ENCODE measurements at places on chromosomes 5 and 9.

DNA sequence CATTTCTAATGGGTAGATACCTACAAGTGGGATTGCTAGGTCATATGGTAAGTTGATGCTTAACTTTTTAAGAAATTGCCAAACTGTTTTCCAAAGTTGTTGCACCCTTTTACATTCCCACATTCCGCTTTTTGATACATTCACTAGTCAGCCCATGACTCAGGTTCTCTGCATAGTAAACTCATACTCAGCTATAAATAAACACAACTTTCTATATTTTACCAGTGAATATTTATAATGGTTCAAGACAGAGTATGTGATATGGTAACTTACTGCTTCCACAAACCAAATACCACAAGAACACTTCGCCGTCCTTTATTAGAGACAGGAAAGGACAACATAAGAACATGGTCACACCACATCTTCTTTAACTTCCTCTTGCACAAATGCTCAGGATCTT lies 54.0 kb downstream of the PLPP1 start:
- no peak for DNase-seq

- DNase-seq: no peak
Observed at GRCh38 chr5:5626412-5626811, 203.9 kb downstream of the ICE1 start.

- DNase-seq: no peak
Observed at GRCh38 chr9:95043826-95044225, 273.7 kb downstream of the FANCC start.

DNA sequence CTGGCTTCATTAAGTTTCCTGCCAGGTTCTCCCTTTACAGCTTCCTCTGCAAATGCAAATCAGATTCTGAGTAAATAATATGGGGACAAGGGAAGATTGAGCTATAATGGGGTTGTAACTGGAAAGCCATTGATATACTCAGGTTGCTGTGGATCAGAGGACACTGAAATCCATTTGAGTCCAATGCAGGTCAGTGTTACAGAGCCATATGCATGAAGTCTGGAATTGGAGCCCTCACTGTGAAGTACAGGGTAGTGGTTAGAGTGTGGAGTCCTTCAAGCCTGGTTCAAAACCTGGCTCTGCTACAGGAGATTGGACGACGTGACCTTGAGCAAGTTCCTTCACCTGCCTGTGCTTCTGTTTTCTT lies 48.7 kb downstream of the TIMD4 start:
- DNase-seq: peak; percentile 29

- no peak for DNase-seq
Observed at GRCh38 chr9:70422371-70423043, 8.1 kb upstream of the KLF9 start.

All from GM12865 (cell line).